Aortic smooth muscle cell (primary cell): ENCODE measurements at places on chromosomes 7 and 10. TPM values are rescaled to one million over a fixed set of nuclear protein-coding genes. Genes with fewer than 3 reads are reported as not detected.

TMEM229A gene
- 0.13 and 0.37 TPM in 2 replicates for total RNA-seq

TAS2R3 gene
- total RNA-seq: 0.92 and 1.5 TPM in 2 replicates

TRIM50 gene
- not detected in 2 replicates for total RNA-seq

IFIT1 gene
- total RNA-seq: 6.1 and 12.7 TPM in 2 replicates

LEP gene
- not detected in 2 replicates for total RNA-seq

TEX36 gene
- not detected in 2 replicates for total RNA-seq

WEE2 gene
- not detected in 2 replicates for total RNA-seq

ABCC2 gene
- total RNA-seq: 0.13 and 0.25 TPM in 2 replicates

CDC14C gene
- not detected in 2 replicates for total RNA-seq

CHAT gene
- 0.06 TPM in 1 of 2 replicates, not detected in the other for total RNA-seq

CCT6A gene
- total RNA-seq: 200 and 235 TPM in 2 replicates

GOLGA7B gene
- 0.06 TPM in 1 of 2 replicates, not detected in the other for total RNA-seq

AFAP1L2 gene
- 0.06 and 0.13 TPM in 2 replicates for total RNA-seq

TAS2R4 gene
- 0.99 and 1.2 TPM in 2 replicates for total RNA-seq

FAM131B gene
- total RNA-seq: 1.6 and 2.0 TPM in 2 replicates

SPDYE1 gene
- total RNA-seq: not detected in 2 replicates

GPR37 gene
- 2.4 and 4.8 TPM in 2 replicates for total RNA-seq
